ENCODE measurements at places on chromosomes 5 and 9.

- no peak for DNase-seq
Observed at GRCh38 chr9:4803670-4804530, 11.2 kb downstream of the RCL1 start.

- no peak for DNase-seq
Observed at GRCh38 chr9:109335929-109336328, 15.1 kb upstream of the EPB41L4B start.

- DNase-seq = no peak
Observed at GRCh38 chr9:87699835-87700234, 26.1 kb upstream of the CTSL start.

- DNase-seq = no peak
Observed at GRCh38 chr9:87464110-87464991, 33.3 kb upstream of the DAPK1 start.

GRCh38 chr9:135419106-135419505, 60.5 kb upstream of the PPP1R26 start:
- no peak for DNase-seq

All from NCI-H446 (cell line).